ENCODE measurements at places on chromosomes 4 and X. TPM values are rescaled to one million over a fixed set of nuclear protein-coding genes. Genes with fewer than 3 reads are reported as not detected.

DNA sequence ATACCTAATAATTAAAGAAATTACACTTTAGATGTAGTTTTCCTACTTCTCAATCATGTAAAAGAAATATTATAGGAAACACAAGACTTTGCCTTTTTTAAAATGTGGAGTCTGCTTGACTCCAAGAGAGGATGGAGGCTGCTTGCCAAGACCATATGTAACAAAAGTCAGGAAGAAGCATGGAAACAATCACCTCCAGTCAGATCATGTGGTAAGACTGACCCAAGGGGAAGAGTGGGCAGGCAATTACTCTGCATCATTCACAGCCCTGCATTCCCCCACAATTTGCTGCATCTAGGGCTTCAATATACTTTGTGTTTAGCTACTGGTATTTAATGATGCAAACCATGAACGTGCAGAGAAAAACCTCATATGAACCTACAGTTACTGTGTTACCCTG is 78.0 kb upstream of the RXFP1 start:
- no peak for DNase-seq

ABLIM2 gene
- polyA plus RNA-seq = 8.6 TPM

- DNase-seq = no peak
Observed at GRCh38 chr4:15976456-15977447, 13.8 kb upstream of the FGFBP2 start.

DNA sequence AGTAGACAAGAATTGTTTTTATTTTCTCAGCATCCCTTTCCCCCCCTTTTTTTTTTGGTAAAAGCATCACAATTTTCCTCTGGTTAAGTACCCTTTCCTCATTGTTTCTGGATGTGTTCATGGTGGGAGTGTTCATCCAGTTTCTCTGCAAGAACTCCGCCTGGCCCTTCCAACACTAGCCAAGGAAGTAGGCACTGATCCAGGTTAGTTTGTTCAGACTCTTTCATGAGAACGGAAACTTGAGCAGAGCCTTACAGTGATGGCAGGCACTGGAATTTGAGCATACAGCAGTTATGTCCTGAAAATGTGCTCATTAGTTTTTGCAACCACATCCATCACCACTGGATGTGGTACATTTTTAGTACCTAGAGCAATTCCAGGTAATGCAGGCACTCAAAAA is 336.1 kb upstream of the BOD1L1 start:
- DNase-seq = no peak

DNA sequence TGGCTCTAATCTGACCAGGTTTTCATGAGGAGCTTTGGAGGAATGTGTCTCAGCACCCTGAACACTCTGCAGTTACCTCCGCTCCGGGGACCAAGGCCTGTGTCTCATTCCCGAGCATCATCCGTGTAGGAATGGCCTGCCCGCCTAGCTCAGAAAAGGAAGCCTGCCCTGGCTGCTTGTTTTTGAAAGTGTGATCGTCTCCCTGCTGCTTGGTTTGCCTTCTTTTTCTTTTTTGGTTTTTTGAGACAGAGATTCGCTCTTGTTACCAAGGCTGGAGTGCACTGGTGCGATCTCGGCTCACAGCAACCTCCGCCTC is 73.3 kb downstream of the CRLF2 start:
- no peak for DNase-seq
